ENCODE measurements at places on chromosomes 1 and 21.

GRCh38 chr1:13990939-13991338 is 291.0 kb downstream of the PRDM2 start:
- DNase-seq = no peak

DNA sequence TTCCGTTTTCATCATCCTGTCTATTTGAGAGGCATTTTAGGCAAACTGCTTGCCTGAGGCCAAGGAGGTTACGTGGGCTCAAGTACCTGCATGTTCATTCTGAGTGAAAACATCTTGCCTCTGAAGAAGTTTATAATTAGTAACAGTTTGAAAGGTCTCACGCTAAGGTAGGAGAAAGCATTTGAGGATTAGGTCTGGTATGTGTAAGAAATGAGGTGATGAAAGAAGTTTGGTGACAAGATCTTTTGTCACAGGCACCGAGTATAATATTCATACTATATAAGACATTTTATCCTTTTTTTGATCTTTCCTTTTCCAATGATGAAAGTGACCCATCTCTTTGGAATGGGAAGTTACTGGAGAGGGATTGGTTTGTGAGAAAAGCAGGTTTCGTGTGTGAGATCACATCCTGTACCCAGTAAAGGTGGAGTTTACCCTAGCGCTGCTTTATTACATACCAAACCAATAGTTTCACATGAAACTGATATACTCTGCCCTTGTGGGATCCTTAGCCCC is 98.7 kb upstream of the PDC start:
- no peak for DNase-seq

DNA sequence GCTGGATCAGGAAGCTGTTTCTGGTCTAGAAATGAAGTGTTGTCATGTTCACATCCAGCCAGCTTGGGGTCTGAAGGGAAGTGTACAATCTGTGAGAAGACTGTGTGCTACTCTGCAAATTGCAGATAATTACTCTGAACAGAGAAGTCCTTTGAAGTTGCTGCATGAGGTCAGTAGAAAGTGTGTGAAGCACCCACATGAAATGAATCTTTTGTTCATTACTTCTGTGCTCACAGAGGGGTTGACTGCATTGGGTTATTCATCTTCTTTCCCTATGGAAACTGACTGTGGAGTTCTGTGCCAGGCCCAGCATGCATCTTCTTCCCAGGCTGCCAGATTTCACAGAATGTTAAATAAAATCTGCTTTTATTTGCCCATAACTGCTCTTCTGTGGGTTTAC is 47.1 kb downstream of the CTH start:
- no peak for DNase-seq

DNA sequence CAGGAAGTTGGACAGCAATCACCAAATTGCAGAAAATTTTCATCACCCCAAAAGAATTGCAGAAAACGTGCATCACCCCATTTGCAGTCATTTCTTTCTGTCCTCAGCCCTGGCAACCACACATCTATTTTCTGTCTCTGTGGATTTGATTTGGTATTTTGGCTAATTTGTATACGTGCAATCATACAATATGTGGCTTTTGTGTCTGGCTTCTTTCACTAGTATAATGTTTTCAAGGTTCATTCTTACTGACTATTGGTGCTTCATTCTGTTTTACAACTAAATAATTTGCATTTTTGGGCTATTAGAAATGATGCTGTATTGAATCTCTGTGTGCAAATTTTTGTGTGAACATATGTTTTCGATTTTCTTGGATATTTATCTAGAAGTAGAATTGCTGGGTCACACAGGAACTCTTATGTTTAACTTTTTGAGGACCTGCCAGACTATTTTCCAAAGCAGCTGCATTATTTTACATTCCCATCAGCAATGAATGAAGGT is 24.8 kb upstream of the PRDM2 start:
- DNase-seq = no peak

GRCh38 chr21:38742580-38743260 is 63.0 kb upstream of the ETS2 start:
- DNase-seq = no peak

GRCh38 chr1:55588309-55588708 is 373.1 kb upstream of the USP24 start:
- DNase-seq = no peak

GRCh38 chr1:239436286-239436685 is 49.9 kb downstream of the CHRM3 start:
- no peak for DNase-seq

DNA sequence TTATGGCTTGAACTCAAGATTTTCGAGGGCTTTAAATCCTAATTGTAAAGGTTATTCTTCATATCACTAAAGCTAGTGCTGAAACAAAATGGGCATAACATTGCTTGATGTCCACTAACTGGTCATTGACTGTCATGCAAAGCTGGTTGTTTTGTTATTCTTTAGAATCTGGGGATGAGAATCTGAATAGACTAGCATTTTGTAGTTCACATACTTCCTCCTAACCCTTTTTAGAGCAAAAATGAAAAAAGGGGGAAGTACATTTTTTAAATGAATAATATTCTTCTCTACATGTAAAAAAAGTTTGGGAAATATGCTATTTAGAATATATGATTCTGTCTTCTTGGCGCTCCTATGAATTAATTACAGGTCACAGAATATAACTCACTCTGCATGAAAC is 72.2 kb upstream of the HMCN1 start:
- no peak for DNase-seq

DNA sequence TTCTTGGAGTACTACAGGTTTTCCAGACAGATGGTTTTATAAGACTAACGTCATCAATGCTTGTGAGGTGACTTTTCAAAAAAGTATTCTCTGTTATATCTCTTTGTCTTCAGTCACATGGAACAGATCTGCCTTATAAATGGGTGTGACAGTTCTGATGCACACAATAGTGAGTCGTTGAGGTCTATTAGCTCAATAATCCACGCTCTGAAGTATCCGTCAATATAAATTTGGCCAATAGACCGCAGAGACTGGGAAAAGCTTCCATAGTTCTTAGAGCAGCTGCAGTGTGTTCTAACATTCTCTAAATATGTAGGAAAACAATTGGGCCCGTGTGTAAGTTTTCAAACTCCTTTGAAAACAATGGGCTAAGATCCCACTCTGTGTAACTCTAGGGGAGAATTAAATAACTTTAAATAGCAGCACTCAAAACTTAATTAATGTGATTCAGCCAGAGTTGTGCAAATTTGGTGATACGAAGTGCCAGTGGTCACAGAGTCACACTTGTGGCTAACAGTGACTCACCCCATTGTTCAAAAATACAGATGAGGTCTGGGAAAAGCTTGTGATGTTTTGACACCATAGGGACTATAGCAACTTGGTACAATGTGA is 316.0 kb downstream of the LMO4 start:
- no peak for DNase-seq

DNA sequence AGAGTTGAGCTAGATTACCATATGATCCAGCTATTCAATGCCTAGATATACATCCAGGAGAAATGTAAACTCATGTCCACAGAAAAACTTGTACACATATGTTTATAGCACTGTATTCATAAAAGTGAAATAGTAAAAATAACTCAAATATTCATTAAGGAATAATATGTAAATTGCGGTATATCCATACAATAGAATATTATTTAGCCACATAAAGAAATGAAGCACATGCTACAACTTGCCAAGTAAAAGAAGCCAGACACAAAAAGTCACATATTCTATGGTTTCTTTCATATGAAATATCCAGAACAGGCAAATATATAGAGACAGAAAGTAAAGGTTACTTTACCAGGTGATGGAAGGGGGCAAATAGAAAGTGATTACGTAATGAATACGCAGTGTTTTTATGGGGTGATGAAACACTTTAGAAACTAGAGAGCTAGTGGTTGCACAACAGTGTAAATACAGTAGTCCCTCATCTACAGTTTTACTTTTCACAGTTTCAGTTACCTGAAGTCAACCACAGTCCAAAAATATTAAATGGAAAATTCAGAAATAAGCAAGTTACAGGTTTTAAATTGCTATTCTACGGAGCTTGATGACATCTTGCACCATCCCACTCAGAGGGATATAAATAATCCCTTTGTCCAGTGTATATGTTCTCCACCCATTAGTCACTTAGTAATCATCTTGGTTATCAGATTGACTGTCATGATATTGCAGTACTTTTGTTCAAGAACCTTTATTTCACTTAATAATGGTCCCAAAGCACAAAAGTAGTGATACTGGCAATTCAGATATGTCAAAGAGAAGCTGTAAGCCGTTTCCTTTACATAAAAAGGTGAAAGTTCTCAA is 62.3 kb downstream of the ZNF644 start:
- DNase-seq = no peak

- no peak for DNase-seq
These were observed 710 bp downstream of the GLRX2 start for GRCh38 chr1:193104502-193104906.

- no peak for DNase-seq
These were observed 97.3 kb downstream of the TTLL7 start for GRCh38 chr1:83901547-83902155.

DNA sequence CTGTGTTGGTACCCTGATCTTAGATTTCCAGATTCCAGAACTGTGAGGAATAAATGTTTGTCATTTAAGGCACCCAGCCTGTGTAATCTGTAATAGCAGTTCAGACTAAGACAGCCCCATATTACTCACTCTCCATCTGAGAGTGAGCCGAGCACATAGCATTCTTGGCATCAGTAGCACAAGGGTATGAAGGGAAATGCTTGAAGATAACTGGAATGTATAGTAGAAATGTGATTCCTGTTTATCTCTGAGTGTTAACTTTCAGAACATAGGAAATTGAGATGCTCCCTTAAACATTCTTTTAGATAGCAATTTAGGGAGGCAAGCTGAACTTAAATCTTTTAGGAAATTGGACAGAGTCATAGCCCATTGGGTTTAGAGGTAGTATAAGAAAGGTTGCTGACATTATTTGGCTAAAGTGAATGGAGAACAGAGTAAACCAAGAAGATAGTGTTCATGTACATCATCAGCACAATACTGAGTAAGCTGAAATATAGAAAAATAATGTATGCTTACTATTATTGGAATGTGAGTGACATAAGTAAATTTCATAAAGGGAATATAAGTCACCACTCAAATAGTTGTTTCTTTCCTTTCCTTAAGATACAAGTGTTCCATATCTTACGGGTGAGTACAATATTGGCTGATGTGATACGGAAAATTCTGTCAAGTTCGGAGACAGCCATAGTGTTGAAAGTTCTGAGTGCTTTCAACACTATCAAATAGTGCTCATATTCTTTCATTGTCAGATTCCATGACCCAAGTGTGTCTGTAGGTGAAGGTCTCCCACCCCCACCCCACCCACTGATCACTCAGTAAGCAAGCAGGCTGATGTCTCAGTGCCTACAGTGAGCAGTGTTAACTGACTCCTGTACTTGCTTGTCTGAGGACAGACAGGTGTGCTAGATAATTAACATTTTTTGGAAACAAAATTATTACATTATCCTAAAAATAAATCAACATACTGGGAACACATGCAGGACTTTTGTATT is 73.7 kb downstream of the LRRC8D start:
- DNase-seq = no peak

GRCh38 chr21:17370263-17370662 is 142.6 kb upstream of the CXADR start:
- DNase-seq = no peak

- no peak for DNase-seq
These were observed 77.5 kb upstream of the HMCN1 start for GRCh38 chr1:185656663-185657062.

GRCh38 chr1:89041119-89041641 is 18.5 kb upstream of the GBP3 start:
- DNase-seq = no peak

DNA sequence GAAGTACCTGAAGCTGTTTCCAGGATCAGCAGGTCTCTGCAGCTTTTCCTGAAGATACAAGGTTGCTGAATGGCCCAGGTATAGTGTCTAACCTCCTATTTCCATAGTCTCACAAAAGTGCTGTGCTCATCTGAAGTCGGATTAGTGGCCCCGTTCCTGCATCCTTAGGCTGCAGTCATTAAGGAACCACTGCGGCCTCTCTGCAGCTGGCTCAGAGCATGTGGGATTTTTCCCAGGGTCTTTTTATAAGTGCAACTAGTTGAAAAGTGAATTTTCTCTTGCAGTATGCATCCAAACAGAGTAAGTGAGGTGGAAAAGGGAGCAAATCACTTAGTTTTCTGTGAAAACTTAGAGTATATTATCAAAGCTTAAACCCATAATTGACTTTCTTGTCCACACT is 565.3 kb upstream of the NEGR1 start:
- DNase-seq = peak; percentile 9

DNA sequence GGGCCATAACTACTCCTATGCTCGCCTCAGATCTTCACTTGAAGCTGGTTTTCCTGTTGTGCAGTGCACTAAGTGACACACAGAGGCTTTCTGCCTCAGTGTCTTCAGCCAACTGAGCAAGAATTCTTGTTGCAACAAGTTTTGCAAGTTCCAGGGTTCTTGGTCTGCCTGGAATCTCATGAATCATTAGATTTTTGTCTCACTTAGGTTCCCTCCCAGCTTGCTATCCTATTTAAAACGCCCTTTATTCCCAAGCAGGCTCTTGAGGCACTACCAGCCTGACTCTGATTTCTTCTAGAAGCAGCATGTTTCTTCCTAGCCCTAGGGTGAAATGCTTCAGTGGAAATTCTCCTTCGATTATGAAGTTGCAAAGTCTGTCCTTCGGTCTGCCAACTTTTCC is 158.8 kb downstream of the C1orf21 start:
- no peak for DNase-seq

DNA sequence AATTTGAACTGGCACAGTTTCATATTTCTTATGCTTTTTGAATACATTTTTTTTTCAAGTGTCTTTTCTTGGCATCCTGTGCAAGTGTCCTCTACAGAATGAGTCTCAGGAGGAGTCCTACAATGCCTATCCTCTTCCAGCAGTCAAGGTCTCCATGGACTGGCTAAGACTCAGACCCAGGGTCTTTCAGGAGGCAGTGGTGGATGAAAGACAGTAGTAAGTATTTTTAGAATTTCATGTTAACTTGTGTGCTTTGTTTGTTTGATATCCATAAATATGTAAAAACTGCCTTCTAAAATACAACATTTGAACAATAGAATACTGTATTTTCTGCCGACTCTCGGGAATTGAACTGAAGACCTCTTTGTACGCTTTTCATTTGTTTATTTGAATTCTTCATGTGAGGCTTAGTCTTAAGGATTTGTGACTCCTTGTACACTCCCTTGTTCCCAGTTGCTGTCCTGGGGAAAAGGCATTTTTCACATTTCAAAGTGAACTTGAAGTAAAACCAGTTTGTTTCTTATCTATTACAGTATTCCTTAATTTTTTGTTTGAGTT is 56.6 kb downstream of the NCF2 start:
- no peak for DNase-seq

DNA sequence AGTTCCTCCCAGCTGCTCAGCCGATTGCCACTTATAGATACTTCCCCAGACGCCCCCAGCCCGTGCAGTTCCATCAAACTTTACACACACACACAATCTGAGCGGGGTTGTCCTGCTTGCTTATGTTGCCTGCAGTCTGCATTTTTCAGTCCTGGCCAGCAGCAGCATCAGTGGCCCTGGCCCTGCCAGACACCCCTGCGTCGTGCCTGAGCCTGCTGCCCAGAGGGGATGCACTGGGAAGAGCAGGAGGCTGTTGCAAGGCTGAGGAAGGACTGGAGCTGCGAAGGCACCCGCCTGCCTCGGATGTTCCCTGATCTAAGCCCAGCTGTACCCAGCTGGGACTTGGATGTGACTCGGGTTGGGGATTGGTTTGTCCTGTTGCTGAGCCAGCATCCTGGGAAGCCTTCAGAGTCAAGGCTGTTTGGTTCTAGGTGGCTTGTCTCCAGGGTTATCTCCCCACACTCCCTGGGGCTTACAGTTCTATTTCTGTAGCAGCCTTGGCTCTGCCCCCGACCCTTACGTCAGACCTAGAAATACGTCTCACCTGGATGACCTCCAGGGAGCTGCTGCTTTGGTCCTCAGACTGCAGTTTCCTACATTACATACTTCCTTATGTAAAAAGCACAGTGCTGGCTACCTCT is 42.3 kb downstream of the MAN1C1 start:
- DNase-seq = no peak

- no peak for DNase-seq
These were observed 28.8 kb downstream of the PLEKHO1 start for GRCh38 chr1:150178548-150178947.
